ENCODE measurements at places on chromosomes 1 and 21. TPM values are rescaled to one million over a fixed set of nuclear protein-coding genes. Genes with fewer than 3 reads are reported as not detected.
A peak's percentile ranks its signal among the peaks of the same experiment; 100 is the strongest.

Gene ZBTB8A
- total RNA-seq = not detected

Gene CR1L
- total RNA-seq = 0.81 TPM

Gene SLC50A1
- 25.6 TPM for total RNA-seq

Gene SLFNL1
- total RNA-seq = 0.22 TPM

Gene HAPLN2
- not detected for total RNA-seq

Gene BCAN
- total RNA-seq = not detected

Gene COL11A1
- not detected for total RNA-seq

GRCh38 chr1:47232187-47232874, at the start of gene TAL1:
Gene TAL1, minus strand, starts transcription at chr1:47232225. Its CDS starts 6,337 bp downstream, at chr1:47225888.
- DNase-seq = no peak
- H3K4me3 ChIP-seq = peak within 1 kb of the TSS; percentile 84
- peaks cover 11% of the 10 kb centered on the region for H3K36me3 ChIP-seq
- H3K27ac ChIP-seq = peak within 1 kb of the TSS; percentile 27
- H3K27me3 ChIP-seq = peaks cover 84% of the 10 kb centered on the region
- peaks cover 20% of the 10 kb centered on the region for H3K4me1 ChIP-seq

GRCh38 chr1:36665478-36666080, 182.9 kb upstream of the CSF3R start:
- peaks cover 2% of the 10 kb centered on the region for H3K4me1 ChIP-seq
- peaks cover 2% of the 10 kb centered on the region for H3K36me3 ChIP-seq
- H3K27ac ChIP-seq = no peak overlapping the region
- H3K27me3 ChIP-seq = peaks cover 54% of the 10 kb centered on the region
- no peak for DNase-seq

DNA sequence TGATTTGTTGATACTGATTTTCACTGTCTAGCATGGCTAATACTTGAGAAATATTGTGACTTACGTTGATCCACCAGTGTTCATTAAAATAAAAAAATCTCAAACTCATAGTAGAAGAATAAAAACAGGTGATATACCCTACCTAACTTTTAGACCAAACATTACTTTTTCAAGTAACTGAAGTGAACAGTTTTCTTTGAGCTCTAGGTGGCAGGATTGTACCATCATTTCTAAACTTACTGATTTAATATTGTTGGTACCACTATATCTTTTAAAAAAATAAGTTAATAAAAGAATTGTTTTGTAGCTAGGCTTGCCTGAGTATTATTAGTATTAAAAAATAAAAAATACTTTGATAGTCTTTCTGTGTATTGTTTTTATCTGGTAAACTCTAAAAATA, 21.5 kb downstream of the CDC73 start:
- peaks cover 14% of the 10 kb centered on the region for H3K36me3 ChIP-seq
- DNase-seq = no peak
- H3K4me1 ChIP-seq = peaks cover 23% of the 10 kb centered on the region
- H3K4me3 ChIP-seq = no peak overlapping the region
- no peaks in the 10 kb centered on the region for H3K27me3 ChIP-seq

DNA sequence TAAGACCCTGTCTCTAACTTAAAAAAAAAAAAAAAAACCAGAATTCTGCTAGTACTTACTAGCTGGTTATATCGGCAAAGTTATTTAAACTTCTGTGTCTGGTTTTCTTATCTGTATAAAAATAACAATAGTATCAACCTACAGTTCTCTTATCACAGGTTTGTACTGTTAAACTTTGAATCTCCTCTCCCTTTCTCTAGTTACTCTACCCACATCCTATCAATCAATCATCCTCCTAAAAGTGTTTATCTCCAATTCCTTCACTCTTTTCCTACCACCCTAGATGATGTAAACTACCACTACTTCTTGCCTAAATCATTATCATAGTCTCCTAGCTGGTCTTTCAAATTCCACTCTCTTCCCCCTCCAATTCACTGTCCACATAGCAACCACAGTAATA, 27.6 kb downstream of the USP33 start:
- H3K36me3 ChIP-seq = peaks cover 11% of the 10 kb centered on the region
- H3K27ac ChIP-seq = peak overlapping the region; percentile 75
- DNase-seq = no peak
- no peaks in the 10 kb centered on the region for H3K27me3 ChIP-seq

DNA sequence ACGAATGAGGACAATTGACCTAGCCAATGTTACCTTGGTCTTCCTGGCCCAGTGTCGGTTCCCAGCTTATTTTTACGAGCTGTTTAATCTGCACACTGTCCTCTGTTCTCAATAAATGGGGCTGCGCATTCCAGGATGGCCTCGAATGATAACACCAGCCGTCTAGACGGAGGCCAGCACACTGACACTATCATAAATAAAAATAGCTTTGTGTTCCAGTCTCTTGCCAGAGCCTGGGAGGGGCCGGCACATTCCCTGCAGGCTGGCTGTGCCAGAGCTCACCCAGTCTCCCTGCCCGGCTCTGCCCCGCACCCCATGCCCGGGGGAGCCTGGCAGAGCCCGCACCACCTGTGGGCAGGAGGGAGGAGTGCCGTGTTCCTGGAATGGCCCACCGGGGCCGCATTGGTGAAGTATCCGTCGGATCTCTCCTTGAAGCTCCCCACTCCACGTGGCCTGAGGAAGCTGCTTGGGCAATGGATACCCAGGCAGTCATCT, 92.1 kb downstream of the SPSB1 start:
- H3K27ac ChIP-seq = no peak overlapping the region
- peaks cover 10% of the 10 kb centered on the region for H3K27me3 ChIP-seq
- H3K36me3 ChIP-seq = no peaks in the 10 kb centered on the region
- H3K4me1 ChIP-seq = peaks cover 3% of the 10 kb centered on the region
- H3K4me3 ChIP-seq = no peak overlapping the region

DNA sequence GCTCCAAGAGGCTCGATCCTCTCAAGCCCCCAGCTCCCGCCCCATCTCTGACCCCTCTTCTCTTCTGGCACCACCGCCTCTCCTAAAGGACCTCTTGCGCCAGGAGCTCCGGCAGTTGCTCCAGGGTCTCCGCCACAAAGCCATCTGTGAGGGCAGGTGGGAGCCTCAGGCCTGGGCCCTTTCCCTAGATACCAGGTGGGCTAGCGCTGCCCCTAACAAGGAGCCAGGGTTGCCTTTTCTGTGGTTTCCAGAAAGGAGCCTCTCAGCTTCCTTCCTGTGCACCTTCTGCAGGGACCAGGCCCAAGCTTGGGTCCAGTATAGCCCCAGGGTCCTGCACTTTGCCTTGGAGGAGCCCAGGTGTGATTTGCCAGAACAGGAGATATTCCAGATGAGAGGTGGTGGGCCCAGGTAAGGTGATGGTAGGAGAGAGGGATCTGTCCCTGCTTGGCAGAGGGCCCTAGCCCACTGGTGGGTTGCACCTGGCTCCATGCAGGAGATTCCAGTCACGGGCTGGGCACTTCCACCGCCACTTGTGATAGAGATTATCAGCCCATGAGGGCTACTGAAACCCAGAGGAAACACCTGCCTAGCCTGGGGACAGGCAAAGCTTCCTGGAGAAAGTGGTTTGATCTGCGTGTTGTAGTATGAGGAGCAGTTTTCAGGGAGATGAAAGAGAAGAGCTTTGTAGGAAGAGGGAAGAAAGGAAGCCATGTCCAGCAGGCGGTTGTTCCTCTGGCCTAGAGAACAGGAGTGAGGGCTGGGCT, 1.0 kb downstream of the CCDC24 start:
- no peaks in the 10 kb centered on the region for H3K27me3 ChIP-seq
- H3K4me1 ChIP-seq = peaks cover 20% of the 10 kb centered on the region
- no peaks in the 10 kb centered on the region for H3K36me3 ChIP-seq

DNA sequence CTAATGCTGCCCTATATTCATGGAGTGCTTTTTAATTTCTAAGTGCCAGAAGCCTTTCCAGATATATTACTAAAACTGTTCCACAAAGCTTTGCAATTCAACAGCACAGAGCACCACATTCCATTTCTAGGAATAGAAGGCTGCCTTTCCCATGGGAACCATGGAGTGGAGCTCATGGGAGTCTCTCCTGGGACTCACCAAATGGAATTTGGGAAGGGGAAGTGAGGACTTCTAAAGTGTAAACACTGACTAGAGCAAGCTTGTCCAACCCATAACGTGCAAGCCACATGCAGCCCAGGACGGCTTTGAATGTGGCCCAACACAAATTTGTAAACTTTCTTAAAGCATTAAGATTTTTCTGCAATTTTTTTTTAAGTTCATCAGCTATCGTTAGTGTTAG, 190.4 kb upstream of the TNR start:
- H3K36me3 ChIP-seq = peaks cover 2% of the 10 kb centered on the region
- no peak overlapping the region for H3K27ac ChIP-seq
- no peaks in the 10 kb centered on the region for H3K27me3 ChIP-seq
- H3K4me1 ChIP-seq = no peaks in the 10 kb centered on the region
- no peak for DNase-seq
- H3K4me3 ChIP-seq = no peak overlapping the region

GRCh38 chr1:26323382-26323781, 5.6 kb downstream of the CD52 start:
- H3K4me3 ChIP-seq = no peak overlapping the region
- no peaks in the 10 kb centered on the region for H3K27me3 ChIP-seq
- no peak for DNase-seq
- peaks cover 14% of the 10 kb centered on the region for H3K36me3 ChIP-seq

DNA sequence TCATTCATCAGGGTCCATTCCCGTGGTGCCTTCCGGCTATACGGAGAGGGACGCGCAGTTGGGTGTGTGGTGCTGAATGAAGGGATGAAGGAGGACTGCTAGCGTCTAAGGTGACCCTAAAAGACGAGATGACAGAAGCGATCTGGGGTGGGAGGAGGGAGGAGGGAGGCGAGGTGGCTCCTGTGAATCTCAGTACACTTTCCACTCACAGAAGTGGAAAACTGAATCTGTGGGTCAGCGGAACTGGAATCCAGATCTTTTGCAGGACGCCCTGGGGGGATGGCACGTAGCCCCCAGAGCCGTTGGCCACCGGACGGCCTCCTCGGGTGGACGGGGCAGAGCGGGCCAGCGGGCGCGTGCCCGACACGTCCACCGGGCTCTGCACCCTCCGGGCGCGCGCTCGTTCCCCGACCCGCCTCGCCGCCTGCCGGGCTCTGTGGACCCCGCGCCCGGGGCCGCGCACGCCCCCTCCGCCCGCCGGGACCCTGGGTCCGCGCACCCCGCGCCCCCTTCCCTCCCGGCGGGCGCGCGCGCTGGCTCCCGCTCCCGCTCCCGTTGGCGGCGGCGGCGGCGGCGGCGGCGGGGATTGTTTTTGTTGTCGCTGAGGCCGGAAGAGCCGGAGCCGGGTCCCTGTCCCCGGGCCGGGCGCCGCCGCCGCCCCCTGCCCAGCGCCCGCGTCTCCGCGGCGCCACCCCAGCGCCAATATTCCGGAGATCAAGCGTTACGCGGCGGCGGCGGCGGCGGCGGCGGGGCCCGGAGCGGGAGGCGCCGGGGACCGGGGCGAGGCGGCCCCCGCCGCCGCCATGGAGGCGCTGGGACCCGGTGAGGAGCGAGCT, at the start of gene AGO4:
Gene AGO4, plus strand, starts transcription at position 403 of the 836 bp plus-strand sequence. Its CDS starts 401 bp downstream, at position 804.
- H3K27ac ChIP-seq = peak within 1 kb of the TSS; percentile 88
- peak; percentile 34 for DNase-seq
- no peaks in the 10 kb centered on the region for H3K36me3 ChIP-seq
- no peaks in the 10 kb centered on the region for H3K27me3 ChIP-seq

- peaks cover 31% of the 10 kb centered on the region for H3K27me3 ChIP-seq
- H3K36me3 ChIP-seq = peaks cover under 1% of the 10 kb centered on the region
- no peak overlapping the region for H3K27ac ChIP-seq
- H3K4me3 ChIP-seq = peak overlapping the region; percentile 83
- DNase-seq = no peak
Measured at GRCh38 chr1:236686815-236687160, 489 bp downstream of the ACTN2 start.

DNA sequence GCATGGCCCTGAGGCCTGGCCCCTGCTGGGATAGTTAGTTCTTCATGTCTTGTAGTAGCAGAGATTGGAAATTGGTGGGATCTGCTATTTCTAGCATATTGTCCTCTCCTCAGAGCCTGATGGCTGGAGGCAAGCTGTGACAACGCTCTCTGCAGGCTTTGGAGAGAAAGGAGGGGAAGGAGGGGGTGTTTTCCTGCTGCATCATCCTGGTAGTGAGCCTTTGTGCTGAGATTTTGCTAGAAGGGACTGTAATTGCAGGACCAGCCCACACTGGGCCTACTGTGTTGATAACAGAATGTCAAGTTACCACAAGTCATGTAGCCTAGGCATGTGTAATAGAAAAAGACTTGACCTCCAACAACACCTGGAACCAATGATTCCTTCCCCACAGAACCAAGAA, 351.0 kb downstream of the SIPA1L2 start:
- H3K4me1 ChIP-seq = peaks cover 5% of the 10 kb centered on the region
- no peak for DNase-seq
- H3K27me3 ChIP-seq = peaks cover 51% of the 10 kb centered on the region
- H3K4me3 ChIP-seq = no peak overlapping the region

GRCh38 chr21:36477001-36477400, 2.9 kb downstream of the CLDN14 start:
- no peak overlapping the region for H3K27ac ChIP-seq
- H3K36me3 ChIP-seq = peaks cover 2% of the 10 kb centered on the region
- peaks cover 23% of the 10 kb centered on the region for H3K27me3 ChIP-seq

GRCh38 chr1:229621663-229622062, 4.3 kb downstream of the TAF5L start:
- H3K27me3 ChIP-seq = no peaks in the 10 kb centered on the region
- H3K4me3 ChIP-seq = no peak overlapping the region
- H3K36me3 ChIP-seq = peaks cover 5% of the 10 kb centered on the region
- peaks cover 40% of the 10 kb centered on the region for H3K4me1 ChIP-seq
- DNase-seq = no peak

GRCh38 chr1:121414905-121415304, 230.1 kb downstream of the SRGAP2C start:
- no peak overlapping the region for H3K27ac ChIP-seq
- no peak for DNase-seq
- peak overlapping the region; percentile 22 for H3K4me3 ChIP-seq
- H3K36me3 ChIP-seq = peaks cover 4% of the 10 kb centered on the region
- H3K4me1 ChIP-seq = peaks cover 10% of the 10 kb centered on the region

- no peak overlapping the region for H3K27ac ChIP-seq
- no peaks in the 10 kb centered on the region for H3K36me3 ChIP-seq
- no peak for DNase-seq
- H3K27me3 ChIP-seq = peaks cover 46% of the 10 kb centered on the region
- no peaks in the 10 kb centered on the region for H3K4me1 ChIP-seq
Measured at GRCh38 chr1:210143465-210144062, 89.0 kb upstream of the SERTAD4 start.

GRCh38 chr1:228011721-228012311, 5.0 kb downstream of the WNT3A start:
- peaks cover 46% of the 10 kb centered on the region for H3K27me3 ChIP-seq
- H3K36me3 ChIP-seq = peaks cover 6% of the 10 kb centered on the region
- no peak for DNase-seq

DNA sequence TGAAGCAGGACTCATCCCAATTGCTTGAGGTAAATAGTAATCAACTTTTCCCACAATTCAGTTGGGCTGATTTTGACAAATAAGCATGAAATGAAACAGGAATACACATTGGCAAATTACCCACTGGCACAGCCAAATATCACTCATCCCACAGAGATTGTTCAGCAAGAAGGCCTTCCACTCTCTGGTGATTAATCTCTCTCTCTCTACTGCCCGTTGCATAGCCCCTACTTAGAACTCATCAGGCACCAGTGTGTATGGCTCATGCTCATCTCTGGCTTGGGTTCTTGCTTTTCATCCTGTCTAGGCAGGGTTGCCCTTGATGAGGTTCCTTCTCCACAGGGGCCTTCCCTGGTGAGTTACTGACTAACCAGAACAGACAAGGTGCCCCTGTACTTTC, 1.1 kb downstream of the BSDC1 start:
- peaks cover 5% of the 10 kb centered on the region for H3K36me3 ChIP-seq
- peak overlapping the region; percentile 99 for H3K27ac ChIP-seq
- DNase-seq = no peak
